Esophagus mucosa (tissue), 1 donor: ENCODE measurements at places on chromosomes 1 and 21. TPM values are rescaled to one million over a fixed set of nuclear protein-coding genes. Genes with fewer than 3 reads are reported as not detected.
A peak's percentile ranks its signal among the peaks of the same experiment; 100 is the strongest.

SH2D5 gene
- total RNA-seq, result 0.64 TPM

TFF1 gene
- not detected for total RNA-seq

DNA sequence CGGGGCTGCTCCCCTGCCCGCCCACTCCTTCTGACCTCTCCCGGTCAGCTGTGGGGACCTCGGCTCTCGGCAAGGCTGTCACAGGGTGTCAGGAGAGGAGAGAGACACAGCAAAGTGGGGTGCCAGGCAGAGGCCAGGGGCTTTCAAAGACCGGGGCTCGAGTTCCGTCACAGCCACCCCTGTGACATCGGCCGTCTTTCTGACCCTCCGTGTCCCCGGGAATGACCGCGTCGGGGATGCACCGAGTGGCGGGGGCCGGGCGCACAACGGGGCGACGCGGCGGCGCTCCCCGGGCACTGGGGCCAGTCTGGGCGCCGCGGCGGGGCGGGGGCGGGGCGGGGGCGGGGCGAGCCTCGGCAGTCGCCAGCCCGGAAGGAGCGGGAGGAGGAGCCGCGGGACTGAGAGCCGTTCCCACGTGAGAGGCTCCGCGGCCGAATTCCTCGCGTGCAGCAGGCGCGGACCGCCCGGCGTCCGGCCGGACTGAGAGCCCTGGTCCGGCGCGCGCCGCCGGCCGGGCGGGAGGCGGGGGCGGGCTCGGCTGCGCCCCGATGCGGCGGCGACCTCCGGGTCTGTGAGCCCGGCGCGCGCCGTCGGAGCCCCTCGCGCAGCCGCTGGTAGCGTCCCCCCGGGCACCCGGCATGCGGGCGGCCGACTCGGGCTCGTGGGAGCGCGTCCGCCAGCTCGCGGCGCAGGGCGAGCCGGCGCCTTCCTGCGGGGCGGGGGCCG is 229.7 kb upstream of the TMEM51 start:
- ATAC-seq, result peak; percentile 73

DNA sequence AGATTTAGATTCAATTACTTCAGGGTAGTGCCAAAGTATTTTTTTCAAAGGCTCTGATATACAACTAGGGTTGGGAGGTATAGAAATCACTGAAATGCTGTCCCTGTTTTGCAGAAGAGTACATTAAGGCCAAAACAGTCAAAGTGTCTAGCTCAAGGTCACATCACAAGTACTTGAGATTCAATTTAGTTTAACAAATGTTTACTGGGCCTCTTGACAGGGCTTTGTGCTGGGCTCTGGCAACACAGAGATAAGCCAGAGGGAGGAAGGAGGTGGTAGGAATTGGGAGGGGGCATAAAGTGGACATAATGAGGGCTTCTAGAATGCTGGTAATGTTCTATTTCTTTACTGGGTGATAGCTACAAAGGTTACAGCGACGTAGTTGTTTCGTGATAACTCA is 2.3 kb upstream of the SLC9A1 start:
- no peak for ATAC-seq

DNA sequence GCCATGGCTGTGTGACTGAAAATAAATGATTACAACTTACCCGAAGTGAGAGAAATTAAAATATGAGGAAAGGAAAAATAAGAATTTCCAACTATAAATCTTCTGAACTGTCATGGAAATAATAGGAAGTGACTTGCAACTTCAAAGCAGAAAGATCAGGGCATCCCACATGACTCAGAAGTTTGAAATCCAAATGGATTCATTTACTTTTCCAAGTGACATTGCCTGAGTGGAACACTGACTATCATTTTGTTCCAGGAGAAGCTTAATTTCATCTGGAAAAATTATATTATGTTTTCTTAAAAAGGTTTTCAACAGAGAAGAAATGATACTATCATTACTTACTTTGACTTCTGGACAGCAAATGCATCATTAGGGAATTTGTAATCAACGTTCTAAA is 110.8 kb downstream of the GREM2 start:
- no peak for ATAC-seq

DNA sequence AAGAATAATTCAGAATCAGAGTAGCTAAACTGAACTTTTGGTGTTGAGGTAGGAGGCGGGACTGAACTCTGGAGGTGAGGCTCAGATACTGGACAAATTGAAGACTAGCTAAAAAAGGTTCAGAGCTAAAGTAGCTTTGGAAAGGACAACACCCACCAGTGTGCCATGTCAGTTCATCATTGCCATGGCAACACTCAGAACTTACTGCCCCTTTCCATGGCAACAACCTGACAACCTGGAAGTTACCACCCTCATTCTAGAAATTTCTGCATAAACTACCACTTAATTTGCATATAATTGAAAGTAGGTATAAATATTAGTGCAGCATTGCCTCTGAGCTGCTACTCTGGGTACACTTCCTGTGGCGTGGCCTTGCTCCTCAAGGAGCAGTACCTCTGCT is 30.3 kb upstream of the POGK start:
- ATAC-seq, result no peak

FMOD gene
- 4.5 TPM for total RNA-seq

DNA sequence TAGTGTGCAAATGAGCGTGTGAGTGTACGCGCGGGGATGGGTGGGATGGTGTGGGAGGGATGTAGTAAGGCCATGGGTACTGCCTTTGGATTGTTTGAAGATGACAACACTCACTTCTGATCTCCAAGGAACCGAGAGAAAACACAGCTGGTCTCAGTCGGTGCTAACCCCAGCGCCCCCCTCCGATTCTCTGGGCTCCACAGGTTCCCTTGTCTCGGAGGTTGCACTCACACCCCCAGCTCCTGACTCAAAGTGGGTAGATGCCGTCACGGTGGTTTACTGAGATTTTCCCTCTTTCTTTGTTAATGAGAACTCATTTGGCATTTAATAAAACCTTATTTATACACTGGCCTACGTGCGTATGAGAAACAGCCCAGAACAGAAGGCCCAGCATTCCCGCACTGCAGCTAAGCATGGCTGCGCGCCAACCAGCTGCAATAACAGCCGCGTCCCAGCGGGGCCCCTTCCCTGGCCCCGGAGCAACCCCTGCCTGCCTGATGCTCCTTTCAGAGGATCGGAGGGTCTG is 25.8 kb downstream of the ABCA4 start:
- peak; percentile 24 for ATAC-seq

- ATAC-seq, result peak; percentile 55
Measured at GRCh38 chr1:36350659-36351226, 27.3 kb upstream of the EVA1B start.

GRCh38 chr21:31337086-31337485 is 7.0 kb downstream of the TIAM1 start:
- no peak for ATAC-seq

- ATAC-seq, result no peak
Measured at GRCh38 chr21:45157932-45158331, 83.6 kb downstream of the ADARB1 start.

DENND2D gene
- 47.5 TPM for total RNA-seq

DMRTA2 gene
- total RNA-seq, result 1.7 TPM

CYYR1 gene
- total RNA-seq, result 4.6 TPM

DNA sequence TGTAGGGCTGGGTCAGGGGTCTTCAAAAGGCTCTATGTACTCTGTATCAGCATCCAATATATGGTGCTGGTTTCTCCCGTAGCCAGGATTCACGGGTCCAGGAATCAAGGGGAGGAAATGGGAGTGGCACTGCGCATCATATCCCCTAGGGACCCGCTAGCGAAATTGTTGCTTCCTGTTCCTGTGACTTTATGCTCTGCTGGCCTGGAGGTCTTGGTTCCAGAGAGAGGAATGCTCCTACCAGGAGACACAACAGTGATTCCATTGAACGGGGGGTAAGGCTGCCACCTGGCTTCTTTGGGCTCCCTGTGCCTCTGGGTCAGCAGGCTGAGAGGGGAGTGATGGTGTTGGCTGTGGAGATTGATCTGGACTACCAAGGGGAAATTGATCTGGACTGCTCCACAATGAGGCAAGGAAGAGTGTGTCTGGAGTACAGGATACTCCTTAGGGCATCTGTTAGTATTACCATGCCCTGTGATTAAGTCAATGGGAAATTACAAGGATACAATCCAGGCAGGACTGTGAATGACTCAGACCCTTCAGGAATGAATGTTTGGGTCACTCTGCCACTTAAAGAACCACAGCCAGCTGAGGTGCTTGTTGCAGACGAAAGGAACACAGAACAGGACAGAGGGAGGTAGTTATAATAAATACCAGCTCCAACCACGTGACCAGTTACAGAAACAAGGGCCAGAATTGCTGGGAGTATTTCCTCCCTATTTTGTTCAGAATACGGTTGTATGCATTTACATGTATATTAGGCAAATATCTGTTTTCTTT is 10.2 kb downstream of the SPSB1 start:
- peak; percentile 28 for ATAC-seq

- ATAC-seq, result no peak
Measured at GRCh38 chr1:16956775-16957174, 23.6 kb downstream of the MFAP2 start.

CCDC185 gene
- 0.24 TPM for total RNA-seq

DNA sequence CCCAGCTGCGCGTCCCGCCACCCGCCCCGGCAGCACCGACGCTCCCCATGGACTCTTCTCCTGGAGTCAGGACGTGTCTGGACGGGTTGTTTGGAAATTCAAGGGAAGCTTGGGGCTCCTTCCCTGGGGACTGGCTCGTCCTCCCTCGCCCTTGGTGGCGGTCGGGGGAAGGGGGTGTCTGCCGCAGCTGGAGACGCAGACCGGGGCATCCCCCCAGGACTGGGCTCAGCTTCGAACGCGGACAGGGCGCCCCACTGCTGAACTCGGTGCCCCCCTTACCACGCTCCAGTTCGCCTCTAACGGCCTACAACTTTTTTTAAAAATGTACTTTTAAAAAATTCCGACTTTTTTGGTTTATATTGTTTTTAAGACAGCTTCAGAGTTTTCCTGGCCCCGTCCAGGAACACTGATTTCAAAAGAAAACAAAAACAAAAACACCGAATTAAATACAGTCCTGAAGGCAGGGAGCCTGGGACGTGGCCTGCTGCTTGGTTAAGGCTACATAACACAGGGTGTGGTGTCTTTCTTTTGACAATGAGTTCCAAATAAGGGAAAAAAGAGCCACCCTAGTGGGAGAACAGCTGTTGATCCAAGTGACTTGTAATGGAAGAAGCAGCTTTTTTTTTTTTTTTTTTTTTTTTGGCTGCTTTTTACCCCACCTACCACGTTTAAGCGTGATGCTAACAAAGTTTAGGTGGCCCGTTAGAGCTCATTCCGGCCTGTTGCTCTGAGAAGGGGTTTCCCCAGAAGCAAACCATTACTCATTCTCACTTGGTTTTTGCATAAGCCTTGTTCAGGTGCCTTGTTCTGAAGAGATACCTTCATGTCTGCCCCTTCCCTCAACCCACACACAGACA is 862 bp upstream of the DIPK1A start:
- ATAC-seq, result peak; percentile 75

RAVER2 gene
- total RNA-seq, result 6.1 TPM

EPHA2 gene
- total RNA-seq, result 146 TPM

C1orf141 gene
- total RNA-seq, result not detected

DNA sequence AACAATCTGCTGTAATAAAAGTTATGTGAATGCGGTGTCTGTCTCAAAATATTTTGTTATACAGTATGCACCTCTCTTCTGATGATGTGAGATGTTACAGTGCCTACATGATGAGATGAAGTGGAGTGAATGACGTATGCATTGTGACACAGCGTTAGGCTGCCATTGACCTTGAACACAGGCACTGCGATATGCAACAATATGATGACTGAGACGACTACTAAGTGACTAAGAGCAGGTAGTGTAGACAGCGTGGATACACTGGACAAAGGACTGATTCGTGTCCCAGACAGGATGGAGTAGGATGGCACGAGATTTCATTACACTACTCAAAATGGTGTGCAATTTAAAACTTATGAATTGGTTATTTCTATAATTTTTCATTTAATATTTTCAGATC is 8.4 kb downstream of the SGIP1 start:
- no peak for ATAC-seq

- peak; percentile 8 for ATAC-seq
Measured at GRCh38 chr1:150560011-150560438, 10.8 kb downstream of the ADAMTSL4 start.

- ATAC-seq, result no peak
Measured at GRCh38 chr1:83500531-83500930, 498.4 kb downstream of the TTLL7 start.

GRCh38 chr1:96365076-96365475 is 356.5 kb upstream of the PTBP2 start:
- ATAC-seq, result no peak

GRCh38 chr1:218414060-218414728 is 69.1 kb downstream of the TGFB2 start:
- ATAC-seq, result no peak

PADI3 gene
- 3.3 TPM for total RNA-seq

ODF2L gene
- 23.0 TPM for total RNA-seq

MFAP2 gene
- 5.3 TPM for total RNA-seq

DNA sequence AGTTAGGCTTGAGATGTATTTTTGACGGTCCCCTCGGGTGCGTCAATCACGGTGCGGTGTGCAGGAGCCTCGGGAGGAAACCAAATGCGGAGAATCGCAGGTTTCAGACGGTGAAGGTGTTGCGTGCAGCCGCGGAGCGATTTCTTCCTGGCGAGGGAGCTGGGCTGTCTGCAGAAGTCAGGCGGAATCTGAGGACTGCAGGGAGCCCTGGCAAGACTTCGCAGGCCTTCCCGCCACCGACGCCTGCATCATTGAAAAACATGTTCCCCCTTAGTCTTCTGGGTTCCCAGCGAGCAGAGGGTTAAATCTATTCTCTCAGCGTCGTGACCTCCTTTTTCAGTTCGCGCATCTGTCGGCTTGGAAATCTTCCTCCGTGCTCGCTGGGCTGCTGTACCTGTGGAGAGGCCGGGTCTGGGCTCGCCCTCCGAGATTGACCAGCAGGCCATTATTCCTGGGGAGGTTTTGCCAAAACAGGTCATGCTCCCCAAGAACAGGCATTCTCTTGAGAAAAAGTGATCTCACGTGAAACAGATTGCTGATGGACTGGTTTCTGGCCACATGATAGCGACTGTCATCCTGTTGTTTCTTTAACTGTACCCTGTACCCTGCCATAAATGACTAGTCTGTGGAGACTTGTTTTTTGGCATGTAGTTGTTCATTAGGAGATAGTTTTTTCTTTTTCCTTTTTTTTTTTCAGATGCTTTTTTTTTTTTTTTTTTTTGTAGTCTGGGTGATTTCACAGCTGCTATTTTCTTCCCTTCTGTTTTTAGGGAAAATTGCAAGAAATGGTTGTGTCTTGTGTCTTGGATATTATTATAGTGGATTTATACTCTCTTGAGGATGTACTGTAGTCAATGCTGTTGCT is 894 bp downstream of the EPB41 start:
- peak; percentile 8 for ATAC-seq

GRCh38 chr1:230827081-230827681 is 41.1 kb downstream of the C1orf198 start:
- ATAC-seq, result no peak

- ATAC-seq, result peak; percentile 76
Measured at GRCh38 chr1:216670118-216670883, 52.9 kb downstream of the ESRRG start.

DNA sequence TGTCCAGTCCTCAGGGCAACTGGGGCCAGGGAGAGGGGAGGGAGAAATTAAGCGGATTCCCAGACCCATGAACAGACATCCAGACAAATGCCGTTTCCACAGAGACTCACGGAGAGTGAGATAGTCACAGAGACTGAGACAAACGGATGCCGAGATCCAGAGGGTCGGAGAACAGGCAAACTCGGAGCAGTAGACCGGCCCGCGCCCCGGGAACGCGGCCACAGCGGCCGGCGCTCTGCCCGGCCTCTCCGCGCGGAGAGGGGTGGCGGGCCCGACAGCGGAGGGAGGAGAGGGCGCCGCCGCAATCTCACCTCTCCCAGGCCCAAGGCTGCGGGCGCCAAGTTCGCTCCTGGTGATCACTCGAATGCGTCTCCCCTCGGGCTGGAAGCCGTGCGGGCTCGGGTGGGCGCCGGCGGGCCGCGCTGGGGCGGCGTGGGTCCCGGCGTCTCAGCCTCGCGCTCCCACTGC is 831 bp upstream of the FOXD2 start:
- peak; percentile 4 for ATAC-seq

- ATAC-seq, result peak; percentile 51
Measured at GRCh38 chr1:18922848-18923755, 20.7 kb upstream of the ALDH4A1 start.
